ENCODE measurements at places on chromosomes 1 and 21. TPM values are rescaled to one million over a fixed set of nuclear protein-coding genes. Genes with fewer than 3 reads are reported as not detected.

GRCh38 chr1:220380885-220381284 lies 108.6 kb upstream of the RAB3GAP2 start:
- H3K36me3 ChIP-seq = no peaks in the 10 kb centered on the region
- no peaks in the 10 kb centered on the region for H3K27me3 ChIP-seq
- no peaks in the 10 kb centered on the region for H3K4me1 ChIP-seq
- no peak overlapping the region for H3K4me3 ChIP-seq
- no peak overlapping the region for H3K27ac ChIP-seq

DNA sequence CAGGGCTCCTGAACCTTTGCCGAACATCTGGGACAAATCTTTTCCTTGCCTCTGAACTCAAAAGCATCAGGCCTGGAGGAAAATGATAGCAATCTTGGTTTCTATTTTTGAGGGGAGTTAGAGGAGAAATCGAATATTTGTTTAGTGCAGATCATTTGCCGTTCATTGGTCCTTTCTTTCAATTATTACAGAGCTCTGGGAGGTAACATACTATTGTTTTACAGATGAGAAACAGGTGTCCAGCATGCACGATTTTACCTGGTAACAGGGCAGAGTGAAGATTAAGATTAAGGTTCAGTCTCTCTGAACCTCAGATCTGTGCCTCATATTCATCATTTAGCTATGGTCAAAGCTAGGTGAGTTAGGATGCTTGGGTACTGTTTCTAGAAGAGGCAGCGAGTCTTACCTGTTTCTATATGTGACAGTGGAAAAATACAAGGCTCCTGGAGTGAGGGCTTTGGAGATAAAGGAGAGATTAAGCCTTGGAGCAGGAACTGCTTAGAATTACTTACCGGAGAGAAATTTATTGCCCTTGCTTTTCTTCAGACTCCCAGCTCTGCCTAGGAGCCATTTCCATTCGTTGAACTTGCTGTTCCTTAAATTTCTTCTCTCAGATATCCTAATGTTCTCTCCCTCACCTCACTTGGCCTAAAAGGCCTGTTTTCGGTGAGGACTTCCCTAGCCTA lies 1.4 kb downstream of the PRCC start:
- peak overlapping the region; percentile 93 for H3K27ac ChIP-seq
- no peak for DNase-seq
- peaks cover 13% of the 10 kb centered on the region for H3K36me3 ChIP-seq
- peaks cover 30% of the 10 kb centered on the region for H3K4me1 ChIP-seq
- H3K27me3 ChIP-seq = no peaks in the 10 kb centered on the region

The IL22RA1 gene
- not detected for total RNA-seq

DNA sequence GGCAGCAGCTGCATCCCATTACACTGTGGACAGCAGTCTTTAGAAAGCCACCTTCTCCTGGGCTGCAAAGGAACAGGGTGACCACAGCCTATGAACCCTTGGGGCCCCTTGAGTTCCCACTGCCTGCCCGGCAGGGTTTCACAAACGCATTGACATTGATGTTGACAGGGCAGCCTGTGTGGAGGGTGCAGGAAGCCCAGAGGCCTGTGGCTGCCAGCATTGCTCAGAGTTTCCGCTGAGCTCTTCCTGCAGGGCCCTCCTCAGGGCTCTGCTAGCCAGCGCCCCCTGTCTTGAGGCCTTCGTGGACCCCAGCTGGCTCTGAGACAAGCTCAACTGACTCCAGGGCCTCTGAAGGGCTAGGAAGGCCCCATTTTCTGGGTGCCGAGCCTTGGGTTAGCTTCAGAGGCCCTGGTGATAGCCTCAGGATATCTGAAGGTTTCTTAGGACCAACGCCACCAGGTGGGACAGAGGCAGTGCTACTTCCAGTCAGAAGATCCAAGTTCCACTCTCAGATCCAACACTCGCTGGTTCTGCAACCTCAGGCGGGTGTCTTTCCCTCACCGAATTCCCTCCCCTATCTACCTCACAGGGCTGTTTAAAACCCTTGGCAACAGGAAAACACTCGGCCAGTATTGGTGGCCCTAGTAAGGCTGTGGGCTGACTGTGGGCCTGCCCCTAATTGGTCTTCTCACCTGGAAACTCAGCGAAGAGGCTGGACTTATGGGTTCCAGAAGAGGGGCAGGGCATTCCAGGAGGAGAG lies 27.2 kb upstream of the EPS8L3 start:
- H3K4me3 ChIP-seq = no peak overlapping the region
- H3K27ac ChIP-seq = no peak overlapping the region
- peak; percentile 72 for DNase-seq
- H3K27me3 ChIP-seq = no peaks in the 10 kb centered on the region
- peaks cover 31% of the 10 kb centered on the region for H3K4me1 ChIP-seq
- H3K36me3 ChIP-seq = no peaks in the 10 kb centered on the region

- DNase-seq = no peak
- no peaks in the 10 kb centered on the region for H3K27me3 ChIP-seq
- no peaks in the 10 kb centered on the region for H3K4me1 ChIP-seq
- H3K27ac ChIP-seq = no peak overlapping the region
- H3K36me3 ChIP-seq = no peaks in the 10 kb centered on the region
- no peak overlapping the region for H3K4me3 ChIP-seq
These were observed 119.2 kb upstream of the SPATA6 start for GRCh38 chr1:48591181-48591580.

The S100A7A gene
- total RNA-seq = not detected

The MANEAL gene
- total RNA-seq = 0.65 TPM

- peak; percentile 100 for DNase-seq
- H3K4me1 ChIP-seq = peaks cover 19% of the 10 kb centered on the region
- H3K27ac ChIP-seq = peak within 1 kb of the TSS; percentile 95
- no peaks in the 10 kb centered on the region for H3K36me3 ChIP-seq
These were observed at the start of gene PUM1 for GRCh38 chr1:31065310-31066217. Gene PUM1, minus strand, starts transcription at chr1:31065717. Its CDS starts 6,151 bp downstream, at chr1:31059566.

GRCh38 chr1:44785029-44785380 lies 3.0 kb downstream of the BEST4 start:
- H3K36me3 ChIP-seq = peaks cover 11% of the 10 kb centered on the region
- H3K4me3 ChIP-seq = no peak overlapping the region
- no peak for DNase-seq
- H3K27me3 ChIP-seq = no peaks in the 10 kb centered on the region
- no peaks in the 10 kb centered on the region for H3K4me1 ChIP-seq

DNA sequence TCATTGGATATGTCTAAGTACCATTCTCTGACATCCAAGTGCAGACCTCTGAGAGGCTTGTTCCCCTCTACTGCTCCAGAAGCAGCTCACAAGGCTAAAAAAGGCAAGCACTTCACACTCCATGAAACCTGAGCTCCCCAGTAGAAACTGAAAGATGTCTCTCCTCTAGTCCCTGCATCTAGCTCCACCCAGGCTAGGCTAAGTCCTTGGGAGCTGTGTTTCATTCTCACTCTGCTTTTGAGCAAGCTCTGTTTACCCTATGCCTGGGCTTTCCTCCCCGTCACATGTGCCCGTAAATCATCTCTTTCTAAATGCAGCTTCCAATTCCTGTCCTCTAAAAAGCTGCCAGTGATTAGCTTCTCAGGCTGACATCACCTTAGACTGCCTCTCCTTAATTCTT lies 39.0 kb downstream of the LRRC71 start:
- H3K27ac ChIP-seq = no peak overlapping the region
- no peaks in the 10 kb centered on the region for H3K27me3 ChIP-seq
- H3K4me1 ChIP-seq = peaks cover 10% of the 10 kb centered on the region
- H3K36me3 ChIP-seq = peaks cover 10% of the 10 kb centered on the region

The RHBG gene
- total RNA-seq = not detected

The VCAM1 gene
- total RNA-seq = 1.4 TPM

DNA sequence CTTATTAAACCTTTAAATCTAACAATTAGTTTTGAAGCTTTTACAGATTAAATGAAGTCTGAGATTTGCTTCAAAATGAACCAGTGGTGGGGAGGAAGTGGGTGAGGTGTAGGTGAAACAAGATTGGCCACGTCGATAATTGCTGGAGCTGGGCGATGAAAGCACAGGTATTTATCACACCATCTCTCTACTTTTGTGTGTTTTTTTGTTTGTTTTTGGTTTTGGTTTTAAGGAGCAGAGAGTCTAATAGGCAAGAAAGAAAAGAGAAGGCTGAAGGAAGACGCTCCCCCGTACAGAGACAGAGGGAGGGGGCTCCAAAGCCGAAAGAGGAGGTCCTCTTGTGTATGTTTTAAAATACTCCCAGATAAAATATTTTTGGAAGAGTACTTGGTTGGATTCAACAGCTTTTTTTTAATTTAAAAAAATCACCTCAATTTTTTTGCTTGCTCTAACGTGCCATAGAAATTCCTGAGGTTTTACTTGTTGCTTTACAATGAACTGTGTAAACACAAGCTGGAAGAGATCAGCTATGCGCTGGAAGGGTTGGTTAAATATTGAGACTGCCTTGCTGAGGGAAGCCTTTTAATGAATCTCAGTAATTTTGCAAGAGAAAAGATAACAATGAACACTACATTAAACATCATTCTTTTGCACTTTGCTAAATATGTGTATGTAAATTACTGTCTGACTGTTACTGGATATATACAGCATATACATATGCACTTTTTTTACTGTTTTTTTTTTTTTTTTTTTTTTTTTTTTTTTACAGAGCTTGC lies 6.7 kb upstream of the LGALS8 start:
- DNase-seq = peak; percentile 64
- no peak overlapping the region for H3K4me3 ChIP-seq
- no peaks in the 10 kb centered on the region for H3K27me3 ChIP-seq
- peaks cover 8% of the 10 kb centered on the region for H3K4me1 ChIP-seq

GRCh38 chr1:186763107-186763506 lies 65.6 kb upstream of the PLA2G4A start:
- no peaks in the 10 kb centered on the region for H3K27me3 ChIP-seq
- H3K4me1 ChIP-seq = peaks cover 9% of the 10 kb centered on the region
- H3K4me3 ChIP-seq = no peak overlapping the region
- no peaks in the 10 kb centered on the region for H3K36me3 ChIP-seq
- no peak overlapping the region for H3K27ac ChIP-seq

- H3K27me3 ChIP-seq = no peaks in the 10 kb centered on the region
- H3K4me1 ChIP-seq = no peaks in the 10 kb centered on the region
- no peak overlapping the region for H3K4me3 ChIP-seq
- no peak overlapping the region for H3K27ac ChIP-seq
These were observed 29.0 kb downstream of the POU2F1 start for GRCh38 chr1:167249702-167250101.

DNA sequence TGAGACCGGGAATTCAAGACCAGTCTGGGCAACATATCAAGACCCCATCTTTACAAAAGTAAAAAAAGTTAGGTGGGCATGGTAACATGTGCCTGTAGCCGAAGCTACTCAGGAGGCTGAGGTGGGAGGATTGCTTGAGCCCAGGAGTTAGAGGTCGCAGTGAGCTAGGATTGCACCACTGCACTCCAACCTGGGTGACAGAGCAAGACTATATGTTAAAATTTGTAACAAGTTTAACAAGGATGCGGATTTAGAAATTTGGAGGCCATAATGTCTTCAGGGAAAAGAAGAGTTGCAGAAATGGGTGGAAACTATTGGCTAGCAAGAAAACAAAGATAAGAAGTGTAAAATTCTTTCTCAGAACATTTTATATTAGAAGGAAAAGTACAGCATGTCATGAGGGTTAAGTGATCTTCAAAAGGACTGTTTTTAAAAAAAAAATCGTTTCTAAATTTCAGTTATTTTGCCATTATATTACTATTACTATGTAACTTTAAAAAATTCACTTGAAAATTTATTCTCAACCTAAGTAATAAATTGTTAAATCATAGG lies 17.6 kb downstream of the SOAT1 start:
- H3K4me1 ChIP-seq = peaks cover 15% of the 10 kb centered on the region
- no peaks in the 10 kb centered on the region for H3K27me3 ChIP-seq
- DNase-seq = no peak
- no peak overlapping the region for H3K4me3 ChIP-seq
- peak overlapping the region; percentile 82 for H3K27ac ChIP-seq
- H3K36me3 ChIP-seq = peaks cover 5% of the 10 kb centered on the region

DNA sequence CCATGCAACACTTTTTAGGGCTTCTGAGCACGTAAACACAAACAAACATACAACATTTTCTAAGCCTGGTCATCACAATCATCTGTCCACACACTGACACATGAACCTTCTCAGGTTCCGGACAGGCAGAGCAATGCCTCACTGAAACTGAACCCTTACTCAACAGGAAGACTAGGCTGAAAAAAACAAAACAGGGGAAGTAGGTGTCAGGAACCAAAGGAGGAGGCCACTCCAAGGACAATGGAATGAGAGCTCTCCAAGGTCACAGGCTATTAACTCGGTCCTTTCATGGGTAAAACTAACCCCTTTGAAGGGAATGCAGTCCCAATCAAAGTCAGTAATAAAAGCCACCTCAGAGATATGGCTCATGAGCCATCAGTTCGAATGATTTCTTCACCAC lies 76.6 kb downstream of the FAM78B start:
- H3K36me3 ChIP-seq = no peaks in the 10 kb centered on the region
- H3K27ac ChIP-seq = no peak overlapping the region
- H3K27me3 ChIP-seq = no peaks in the 10 kb centered on the region
- H3K4me3 ChIP-seq = no peak overlapping the region
- DNase-seq = no peak
- H3K4me1 ChIP-seq = no peaks in the 10 kb centered on the region

The SLC44A3 gene
- 1.6 TPM for total RNA-seq

- peak overlapping the region; percentile 74 for H3K4me3 ChIP-seq
- no peaks in the 10 kb centered on the region for H3K27me3 ChIP-seq
- 0 out of 2 replicates have a peak, but pooled peaks cover 3% of the 10 kb centered on the region for H3K36me3 ChIP-seq
These were observed 261 bp upstream of the CCDC24 start for GRCh38 chr1:43991200-43991475.

DNA sequence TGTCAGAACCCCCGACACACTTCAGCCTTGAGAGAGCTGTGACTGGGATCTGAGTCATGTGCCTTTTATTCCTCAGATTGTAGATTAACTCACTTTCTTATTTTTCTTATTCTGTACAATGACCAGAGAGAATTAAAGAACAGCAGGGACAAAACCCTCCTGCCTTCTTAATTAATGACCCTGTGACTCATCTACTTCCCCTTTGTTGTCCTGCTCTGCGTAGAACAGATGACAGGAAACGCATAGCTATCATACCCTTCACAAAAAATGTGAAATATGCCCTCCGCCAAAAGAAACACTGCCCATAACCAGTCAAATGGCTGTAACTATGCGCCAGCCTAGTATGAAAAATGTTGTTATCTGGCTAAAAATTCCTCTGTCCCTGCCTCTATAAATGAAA lies 9.1 kb upstream of the PADI2 start:
- H3K4me1 ChIP-seq = peaks cover 38% of the 10 kb centered on the region
- peak; percentile 91 for DNase-seq
- H3K4me3 ChIP-seq = no peak overlapping the region

DNA sequence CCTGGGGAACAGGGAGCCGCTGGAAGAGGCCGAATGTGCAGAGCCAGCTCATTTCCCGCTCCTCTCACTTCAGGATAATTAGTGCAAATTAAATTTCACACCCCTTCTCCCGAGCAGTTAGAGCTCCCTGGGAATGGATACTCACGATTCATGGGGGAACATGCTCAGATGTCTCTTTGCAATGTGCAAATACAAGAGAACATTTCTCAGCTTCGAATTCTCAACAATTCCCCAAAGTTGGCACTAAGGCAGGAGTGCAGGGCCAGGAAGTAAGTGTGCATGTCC lies 54.9 kb downstream of the CAMK2N1 start:
- H3K27ac ChIP-seq = no peak overlapping the region
- H3K27me3 ChIP-seq = peaks cover 9% of the 10 kb centered on the region
- H3K36me3 ChIP-seq = no peaks in the 10 kb centered on the region
- H3K4me3 ChIP-seq = no peak overlapping the region
- H3K4me1 ChIP-seq = peaks cover 11% of the 10 kb centered on the region
- no peak for DNase-seq

- H3K27me3 ChIP-seq = no peaks in the 10 kb centered on the region
- no peak overlapping the region for H3K27ac ChIP-seq
- peak; percentile 3 for DNase-seq
- no peak overlapping the region for H3K4me3 ChIP-seq
- H3K4me1 ChIP-seq = no peaks in the 10 kb centered on the region
- no peaks in the 10 kb centered on the region for H3K36me3 ChIP-seq
These were observed 142.8 kb downstream of the ATG4C start for GRCh38 chr1:62926681-62927252.

GRCh38 chr1:56799605-56800400 lies 19.4 kb downstream of the FYB2 start:
- H3K4me1 ChIP-seq = peaks cover 7% of the 10 kb centered on the region
- no peaks in the 10 kb centered on the region for H3K27me3 ChIP-seq
- peak; percentile 38 for DNase-seq
- H3K36me3 ChIP-seq = no peaks in the 10 kb centered on the region
